ENCODE measurements at places on chromosomes 2 and 18.

GRCh38 chr2:25270061-25270460, 71.7 kb downstream of the DNMT3A start:
- DNase-seq: no peak

- no peak for DNase-seq
Measured at GRCh38 chr2:233387225-233387624, 32.9 kb downstream of the DGKD start.

GRCh38 chr2:122977580-122977979, 1047.5 kb upstream of the CNTNAP5 start:
- DNase-seq: no peak

DNA sequence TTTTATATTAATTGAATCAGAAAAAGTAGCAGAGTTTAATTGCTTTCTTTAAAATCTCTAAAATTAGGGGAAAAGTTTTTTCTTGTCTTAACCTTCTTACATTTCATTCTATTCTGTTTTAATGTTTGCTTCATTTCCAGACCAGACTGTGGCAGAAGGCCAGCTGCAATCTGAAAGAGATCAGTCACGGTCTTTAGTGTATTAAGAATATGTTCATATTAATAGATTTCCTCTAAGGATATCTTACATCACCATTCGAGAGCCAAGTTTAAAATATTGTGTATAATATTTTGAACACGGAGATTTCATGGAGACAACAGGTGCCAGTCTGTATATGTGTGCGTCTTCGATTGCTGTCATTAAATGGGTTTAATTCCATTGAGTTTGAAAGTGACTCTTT, 230.9 kb upstream of the ZSWIM2 start:
- DNase-seq: no peak

- no peak for DNase-seq
Measured at GRCh38 chr2:140183056-140183765, 1403.0 kb upstream of the NXPH2 start.

DNA sequence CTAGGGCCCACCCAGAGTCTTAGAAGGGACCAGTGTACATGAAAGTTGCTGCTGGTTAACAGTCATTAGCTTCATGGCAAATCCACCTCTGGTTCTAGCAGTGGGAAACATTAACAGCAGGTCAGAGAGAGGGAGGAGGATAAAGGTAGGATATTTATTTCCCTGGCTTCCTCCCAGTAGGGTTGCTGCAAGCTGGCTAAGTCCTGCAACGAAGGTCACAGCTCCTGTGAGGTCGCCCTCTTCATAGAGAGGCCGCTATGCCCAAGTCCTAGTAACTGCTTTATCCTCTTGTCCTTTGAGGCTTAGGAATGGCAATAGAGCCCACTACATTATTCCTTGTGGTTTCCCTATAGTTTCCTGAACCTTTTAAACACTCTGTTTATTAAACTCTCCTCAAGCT, 84.0 kb upstream of the ACSL3 start:
- DNase-seq: no peak

GRCh38 chr2:169658877-169659276, 35.3 kb downstream of the CFAP210 start:
- DNase-seq: no peak

Data from fibroblast of mammary gland (primary cell).